ENCODE measurements at places on chromosomes 6 and 20.

DNA sequence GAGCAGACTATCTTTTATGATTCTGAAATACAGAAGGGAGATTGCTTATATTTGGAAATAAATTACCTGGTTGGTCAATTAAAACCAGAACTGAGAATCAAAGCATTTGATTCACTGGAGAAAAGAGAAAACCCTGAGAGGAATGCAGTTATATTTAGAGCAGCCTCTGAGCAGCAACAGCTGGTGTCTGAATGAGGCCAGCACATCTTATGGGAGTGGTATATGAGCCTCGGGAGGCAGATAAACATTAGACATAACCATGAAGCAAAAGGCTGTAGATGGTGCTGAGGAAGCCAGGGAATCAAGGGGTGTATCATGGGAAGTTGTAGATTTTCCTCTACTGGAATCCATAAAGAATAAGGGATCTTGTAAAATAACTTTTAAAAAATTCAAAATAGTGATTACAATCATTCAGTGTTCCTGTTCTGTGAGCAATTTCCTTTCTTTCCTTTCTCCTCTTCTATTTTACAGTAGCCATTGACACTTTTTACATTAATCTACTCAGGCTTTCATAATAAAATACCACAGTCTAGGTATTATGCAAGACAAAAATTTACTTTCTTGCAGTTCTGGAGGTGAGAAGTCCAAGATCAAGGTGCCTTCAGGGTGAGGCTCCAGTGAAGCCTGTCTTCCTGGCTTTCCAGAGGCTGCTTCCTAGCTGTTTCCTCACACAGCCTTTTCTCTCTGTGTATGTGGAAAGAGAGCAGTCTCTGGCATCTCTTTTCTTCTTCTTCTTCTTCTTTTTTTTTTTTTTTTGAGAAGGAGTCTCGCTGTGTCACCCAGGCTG lies 32.8 kb upstream of the ENPP5 start:
- DNase-seq = no peak

GRCh38 chr6:40957616-40958492 lies 81.2 kb downstream of the UNC5CL start:
- peak; percentile 92 for DNase-seq

DNA sequence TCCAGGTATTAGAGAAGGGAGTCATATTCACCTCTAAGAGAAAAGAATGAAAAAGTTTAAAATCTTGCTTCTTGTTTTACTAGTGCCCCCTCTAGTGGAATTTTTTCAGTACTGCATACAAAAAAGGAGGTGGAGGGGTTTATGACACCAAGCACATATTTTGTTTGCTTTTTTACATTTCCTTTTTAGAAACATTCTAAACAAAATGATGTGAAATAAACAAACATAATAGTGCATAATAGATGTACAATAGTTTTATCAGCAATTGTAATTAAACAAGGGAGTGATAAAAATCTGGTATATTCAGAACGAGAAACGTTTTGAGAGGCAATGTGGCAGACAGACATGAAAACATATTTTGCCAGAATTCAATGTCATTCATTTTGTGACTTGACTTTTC lies 111.0 kb upstream of the TFAP2D start:
- DNase-seq = peak; percentile 20

GRCh38 chr6:50843842-50844241 lies 25.2 kb downstream of the TFAP2B start:
- no peak for DNase-seq

GRCh38 chr20:1312308-1312707 lies 16.6 kb downstream of the SDCBP2 start:
- DNase-seq = no peak

GRCh38 chr6:136534268-136534667 lies 16.0 kb downstream of the MAP7 start:
- DNase-seq = no peak

DNA sequence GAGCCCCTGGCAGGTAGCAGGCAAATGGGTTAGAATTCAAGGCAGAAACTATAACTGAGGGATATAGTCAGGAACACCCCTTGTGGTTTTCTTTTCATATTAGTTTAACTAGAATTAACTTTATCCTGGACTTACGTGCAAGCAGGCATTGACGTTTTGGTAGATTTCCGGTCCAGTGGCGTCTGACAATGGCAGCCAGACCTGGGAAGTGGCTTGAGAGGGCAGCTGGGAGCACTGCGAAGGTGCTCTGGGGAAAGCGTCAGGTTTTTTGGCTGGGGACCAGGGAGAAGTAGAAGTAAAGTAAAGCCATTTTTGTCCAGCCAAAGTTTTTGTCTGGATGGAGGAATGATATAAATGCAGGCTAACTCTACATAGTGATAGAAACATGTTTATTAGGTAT lies 8.4 kb upstream of the ACSS1 start:
- no peak for DNase-seq

DNA sequence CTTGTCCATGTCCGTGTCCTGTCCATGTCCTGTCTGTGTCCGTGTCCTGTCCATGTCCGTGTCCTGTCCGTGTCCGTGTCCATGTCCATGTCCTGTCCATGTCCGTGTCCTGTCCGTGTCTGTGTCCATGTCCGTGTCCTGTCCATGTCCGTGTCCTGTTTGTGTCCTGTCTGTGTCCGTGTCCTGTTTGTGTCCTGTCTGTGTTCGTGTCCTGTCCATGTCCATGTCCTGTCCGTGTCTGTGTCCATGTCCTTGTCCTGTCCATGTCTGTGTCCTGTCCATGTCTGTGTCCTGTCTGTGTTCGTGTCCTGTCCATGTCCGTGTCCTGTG lies 55.0 kb upstream of the BHLHE23 start:
- no peak for DNase-seq

DNA sequence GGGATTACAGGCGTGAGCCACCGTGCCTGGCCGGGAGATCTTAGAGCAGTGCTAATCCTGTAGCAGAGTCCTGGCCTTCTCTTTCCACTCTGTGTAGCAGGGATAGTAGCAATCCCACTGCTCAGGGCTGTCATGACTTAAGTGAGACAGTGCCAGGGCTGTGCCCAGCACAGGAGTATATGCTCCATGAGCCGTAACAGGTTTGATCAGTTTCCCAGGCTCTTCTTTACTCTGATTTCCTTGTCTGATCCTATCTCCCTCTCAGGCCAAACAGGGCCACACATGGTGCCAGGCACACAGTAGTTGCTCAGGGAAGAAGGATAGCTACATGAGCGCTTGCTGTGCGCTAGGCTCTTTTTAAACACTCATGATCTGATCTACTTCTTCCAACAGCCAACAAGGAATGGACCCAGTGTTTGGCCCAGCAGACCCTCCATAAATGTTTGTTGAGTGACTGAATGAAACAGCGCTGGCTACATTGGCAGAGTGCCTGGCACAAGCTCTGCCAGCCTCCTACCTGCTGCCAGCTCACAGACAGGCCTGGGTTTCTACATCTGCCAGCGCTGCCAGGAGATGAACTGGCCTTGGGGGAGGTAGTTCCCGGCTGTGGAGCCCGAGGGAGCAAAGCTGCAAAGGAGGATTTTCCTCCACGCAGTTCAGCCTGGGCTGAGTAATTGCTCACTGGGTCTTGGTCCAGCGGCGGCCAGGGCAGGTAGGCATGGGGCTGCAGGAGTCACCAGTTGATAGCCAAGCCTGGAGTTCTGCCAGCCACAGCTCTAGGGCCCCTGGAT lies 36.9 kb downstream of the SNAI1 start:
- DNase-seq = no peak

DNA sequence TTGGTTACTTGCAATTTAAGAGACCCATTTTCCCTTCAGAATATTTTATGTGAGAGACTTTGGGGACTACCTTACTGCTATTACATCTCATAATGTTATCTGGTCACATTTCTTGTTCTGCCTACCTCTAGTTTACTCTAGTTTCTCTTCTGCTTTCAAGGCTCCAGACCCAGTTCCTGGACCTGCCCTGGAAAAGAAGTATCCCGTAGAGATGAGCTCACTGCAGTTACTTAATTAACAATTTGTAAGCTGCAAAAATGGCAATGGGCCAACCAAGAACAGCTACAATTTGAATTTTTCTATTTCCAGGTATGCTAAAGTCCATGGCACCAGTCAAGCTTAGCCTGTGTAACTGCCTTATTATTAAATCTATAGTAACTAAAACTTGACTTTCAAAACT lies 25.0 kb downstream of the TAB2 start:
- no peak for DNase-seq

- no peak for DNase-seq
These were observed 3.5 kb upstream of the DDR1 start for GRCh38 chr6:30880698-30881252.

GRCh38 chr6:149247385-149247763 lies 70.1 kb upstream of the TAB2 start:
- no peak for DNase-seq

- peak; percentile 19 for DNase-seq
These were observed 70.3 kb downstream of the HIVEP2 start for GRCh38 chr6:142874676-142875075.
